Epithelial cell of prostate (primary cell): ENCODE measurements at places on chromosomes 1 and 21.

DNA sequence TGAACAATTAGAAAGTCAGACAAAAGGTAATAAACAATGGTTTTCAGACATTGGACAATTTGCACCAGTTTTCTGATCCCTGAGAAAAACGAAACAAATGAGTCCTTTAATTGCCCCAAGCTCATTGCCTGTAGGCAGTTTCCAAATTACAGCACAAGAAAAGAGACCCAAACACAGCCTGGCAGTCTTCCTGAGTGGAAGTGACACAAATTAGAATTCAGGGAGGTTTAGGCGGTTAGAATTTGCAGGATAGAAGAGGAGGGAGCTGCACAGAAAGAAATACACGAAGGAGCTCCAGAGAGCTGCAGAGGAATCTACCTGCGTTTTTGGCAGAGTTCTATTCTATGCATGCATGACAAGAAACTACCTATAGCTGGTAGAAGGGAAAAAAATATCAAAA lies 115.7 kb downstream of the PIGK start:
- no peak for DNase-seq

- no peak for DNase-seq
Measured at GRCh38 chr1:52439976-52440375, 35.6 kb downstream of the PRPF38A start.

DNA sequence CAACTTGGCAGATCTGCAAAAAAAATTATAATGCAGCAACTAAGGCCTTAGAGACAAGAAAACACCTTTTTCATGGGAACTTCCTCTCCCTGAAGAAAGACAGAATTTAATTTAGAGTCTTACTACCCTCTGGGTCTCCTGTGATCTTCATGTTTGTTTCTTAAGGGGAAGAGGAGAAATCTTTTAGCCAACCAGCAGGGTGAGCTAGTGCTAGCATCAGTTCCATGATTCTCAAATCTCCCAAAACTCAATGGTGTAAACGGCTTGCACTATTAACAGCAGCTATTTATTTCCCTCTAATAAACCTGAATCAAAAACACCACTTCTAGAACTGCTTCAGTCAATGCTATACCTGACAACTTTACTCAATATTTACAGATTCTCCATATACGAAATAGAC lies 3.8 kb downstream of the ZNF644 start:
- no peak for DNase-seq

GRCh38 chr1:82731216-82731615 lies 930.5 kb downstream of the ADGRL2 start:
- no peak for DNase-seq

DNA sequence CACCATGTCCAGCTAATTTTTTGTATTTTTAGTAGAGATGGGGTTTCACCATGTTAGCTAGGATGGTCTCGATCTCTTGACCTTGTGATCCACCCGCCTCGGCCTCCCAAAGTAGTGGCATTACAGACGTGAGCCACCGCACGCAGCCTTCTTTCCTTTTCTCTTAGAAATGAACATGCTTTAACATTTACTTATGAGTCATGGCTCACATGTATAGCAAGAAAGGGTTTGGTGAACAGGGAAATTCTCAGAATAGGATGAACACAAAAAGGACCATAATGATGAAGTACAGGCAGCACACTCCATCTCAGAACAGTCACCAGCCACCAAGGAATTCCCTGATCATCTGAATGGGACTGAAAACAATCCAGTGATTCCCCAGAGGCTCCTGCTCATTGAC lies 9.4 kb upstream of the VAMP4 start:
- DNase-seq: no peak
